Stimulated activated CD4-positive, alpha-beta T cell treated with anti-CD3 and anti-CD28 coated beads, Interleukin-12 subunit alpha, Interleukin-12 subunit beta, amount 100 ng/mL, for 4 hours (primary cell): ENCODE measurements at places on chromosomes 2 and 18.

DNA sequence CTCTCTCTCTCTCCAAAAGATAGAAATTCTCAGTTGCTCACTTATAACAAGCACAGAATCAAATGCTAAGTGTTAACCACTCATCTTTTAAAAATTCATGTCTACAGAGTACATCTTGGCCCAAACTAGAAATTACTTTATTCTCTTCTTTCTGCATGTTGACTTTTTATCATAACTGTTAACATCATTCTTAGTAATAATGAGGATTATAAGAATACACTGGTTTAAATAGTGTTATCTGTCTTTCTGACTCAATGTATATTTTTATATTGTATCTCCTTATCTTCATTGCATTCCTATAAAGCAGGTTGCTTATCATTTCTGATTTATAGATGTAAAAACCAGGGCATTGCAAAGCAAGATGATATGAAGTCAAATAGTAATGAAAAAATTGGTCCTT, 17.8 kb upstream of the KLF7 start:
- DNase-seq: no peak

GRCh38 chr2:182050333-182051135, 64.9 kb downstream of the PPP1R1C start:
- no peak for DNase-seq

GRCh38 chr2:114534116-114535084, 92.0 kb downstream of the DPP10 start:
- no peak for DNase-seq

- DNase-seq: no peak
Observed at GRCh38 chr18:23743733-23744333, 54.6 kb downstream of the LAMA3 start.

GRCh38 chr2:127700527-127701192, 637 bp upstream of the SFT2D3 start:
- DNase-seq: no peak

GRCh38 chr2:190060626-190061025, 1.9 kb downstream of the MSTN start:
- DNase-seq: no peak

DNA sequence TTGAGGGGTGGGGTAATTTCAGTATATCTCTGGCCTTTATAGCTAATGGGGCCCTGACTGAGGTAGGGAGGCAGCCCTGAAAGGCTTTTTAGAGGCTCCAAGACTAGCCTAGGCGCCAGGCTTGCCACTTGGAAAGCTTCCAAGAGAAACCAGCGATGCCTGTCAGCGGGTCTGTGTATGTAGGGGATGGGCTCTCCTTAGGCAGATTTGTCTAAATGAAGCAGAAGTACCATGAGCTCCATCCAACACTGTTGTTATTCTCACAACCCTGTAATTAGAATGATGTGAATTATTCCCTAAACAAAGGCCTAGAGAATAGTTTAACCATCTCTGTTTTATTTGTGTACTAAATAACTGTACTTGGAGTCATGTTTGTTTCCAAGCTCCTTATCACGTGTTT, 138.1 kb downstream of the B3GNT2 start:
- no peak for DNase-seq

- DNase-seq: no peak
Observed at GRCh38 chr2:159795841-159796690, 1.9 kb downstream of the CD302 start.

GRCh38 chr2:143786026-143786765, 657.0 kb downstream of the ARHGAP15 start:
- DNase-seq: no peak

DNA sequence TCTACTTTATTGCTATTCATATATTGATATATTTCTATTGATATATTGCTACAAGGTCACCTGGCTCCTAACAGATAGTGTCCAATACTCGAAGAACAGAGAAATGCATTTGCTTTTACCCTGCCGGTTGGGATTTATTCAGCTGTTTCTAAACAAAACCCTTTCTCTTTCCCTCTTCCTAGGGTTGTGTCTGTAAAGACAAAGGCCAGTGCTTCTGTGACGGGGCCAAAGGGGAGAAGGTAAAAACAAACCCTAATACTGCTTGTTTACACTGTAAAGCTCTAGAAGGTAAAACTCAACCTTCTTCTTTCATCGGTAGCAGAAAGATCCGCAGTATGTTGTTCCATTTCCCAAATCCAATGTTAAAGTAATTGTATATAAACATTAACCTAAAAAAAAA, 73.4 kb downstream of the COL4A3 start:
- DNase-seq: no peak

DNA sequence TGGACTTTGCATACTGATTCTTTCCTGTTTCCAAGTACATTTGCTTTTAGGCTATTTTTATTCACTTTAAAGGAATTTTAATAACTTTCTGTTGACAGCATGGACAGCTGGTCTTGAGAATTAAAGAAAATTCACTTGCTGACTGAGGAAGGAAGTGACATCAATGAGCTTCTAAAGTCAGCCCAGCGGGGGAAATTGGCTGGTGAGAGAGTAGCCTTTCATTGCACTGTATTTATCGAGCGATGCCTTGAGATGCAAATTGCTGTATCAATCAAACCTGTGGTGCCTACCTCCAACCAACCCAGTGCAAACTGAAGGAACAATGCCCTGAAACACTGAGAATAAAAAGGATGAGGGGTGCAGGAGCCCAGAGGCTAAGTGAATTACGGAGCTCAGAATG, 91.4 kb upstream of the AQP4 start:
- no peak for DNase-seq

DNA sequence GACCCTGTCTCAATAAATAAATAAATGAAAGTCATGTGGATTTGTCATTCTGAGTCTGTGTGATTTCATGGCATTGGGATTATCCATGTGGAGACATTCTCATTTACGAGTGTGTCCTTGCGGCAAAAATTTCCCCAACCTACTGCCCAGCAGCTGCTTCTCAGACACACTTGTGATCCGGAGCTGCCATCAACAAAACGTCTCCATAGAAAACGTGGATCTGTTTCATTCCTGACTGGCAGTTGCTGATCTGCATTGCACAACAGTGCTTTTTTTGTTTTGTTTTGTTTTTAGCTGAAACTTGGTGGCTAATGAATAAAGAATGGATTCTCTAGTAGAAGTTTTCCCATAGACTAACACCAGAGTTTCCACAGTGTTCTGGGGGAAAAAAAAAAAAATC, 74.7 kb downstream of the TGIF1 start:
- no peak for DNase-seq
